ENCODE measurements at places on chromosomes 5 and 9.

DNA sequence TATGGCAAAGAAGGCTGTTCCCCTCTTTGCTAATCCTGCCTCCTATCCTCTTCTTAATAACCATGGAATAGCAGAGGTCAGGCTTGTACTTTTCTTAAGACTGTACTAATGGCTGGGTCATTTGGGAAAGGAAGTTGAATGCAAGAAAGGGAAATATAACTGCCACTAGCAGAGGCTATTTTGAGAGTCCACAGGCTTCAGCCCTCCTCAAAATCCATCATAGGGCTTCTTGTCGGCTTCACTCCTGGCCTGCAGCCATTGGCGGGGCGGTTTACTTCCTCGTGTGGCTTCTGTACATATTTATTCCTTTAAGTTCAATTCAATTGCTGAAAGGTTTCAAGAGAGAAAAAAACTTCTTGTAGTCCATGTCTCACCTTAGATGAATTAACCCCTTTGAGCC is 2.8 kb upstream of the PARP8 start:
- no peak for DNase-seq

GRCh38 chr9:69593301-69593700 is 78.9 kb downstream of the APBA1 start:
- no peak for DNase-seq

DNA sequence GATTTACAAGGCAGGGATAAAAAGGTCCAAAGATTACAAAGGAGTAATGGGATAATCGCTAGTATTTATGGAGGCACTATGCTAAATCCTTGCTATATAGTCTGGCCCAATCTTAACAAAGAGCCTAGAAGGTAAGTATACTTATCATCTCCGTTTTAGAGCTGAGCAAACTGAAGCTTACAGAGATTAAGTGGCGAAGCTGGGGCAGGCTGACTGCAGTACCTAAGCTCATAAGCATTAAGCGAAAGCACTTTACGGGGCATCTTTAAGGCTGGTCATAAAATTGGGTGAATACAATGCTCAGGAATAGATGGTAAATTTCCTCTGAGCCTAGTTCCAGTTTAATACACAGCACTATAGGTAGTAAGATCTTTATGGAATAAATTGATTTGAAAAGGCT is 30.0 kb upstream of the ZNF366 start:
- DNase-seq: no peak

DNA sequence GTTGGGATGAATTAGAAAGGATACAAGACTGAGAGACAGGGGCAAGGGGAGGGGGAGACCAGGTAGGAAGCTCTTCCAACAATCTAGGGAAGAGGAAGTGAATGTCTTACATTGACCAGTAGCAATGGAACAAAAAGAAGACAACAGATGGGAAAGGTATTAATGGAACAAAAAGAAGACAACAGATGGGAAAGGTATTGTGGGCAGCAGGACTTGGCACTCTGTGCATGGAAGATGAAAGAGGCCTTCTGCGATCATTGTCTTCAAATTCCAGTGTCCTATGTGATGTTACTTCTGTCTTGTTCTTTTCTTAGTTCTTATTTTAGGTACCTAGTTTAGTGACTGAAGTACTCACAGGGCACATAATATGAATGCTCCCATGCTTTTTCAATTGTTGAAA is 161.8 kb downstream of the PALM2AKAP2 start:
- DNase-seq: no peak

GRCh38 chr5:170885809-170886208 is 24.0 kb downstream of the RANBP17 start:
- no peak for DNase-seq

GRCh38 chr5:77015938-77016569 is 14.2 kb upstream of the AGGF1 start:
- DNase-seq: peak; percentile 31

DNA sequence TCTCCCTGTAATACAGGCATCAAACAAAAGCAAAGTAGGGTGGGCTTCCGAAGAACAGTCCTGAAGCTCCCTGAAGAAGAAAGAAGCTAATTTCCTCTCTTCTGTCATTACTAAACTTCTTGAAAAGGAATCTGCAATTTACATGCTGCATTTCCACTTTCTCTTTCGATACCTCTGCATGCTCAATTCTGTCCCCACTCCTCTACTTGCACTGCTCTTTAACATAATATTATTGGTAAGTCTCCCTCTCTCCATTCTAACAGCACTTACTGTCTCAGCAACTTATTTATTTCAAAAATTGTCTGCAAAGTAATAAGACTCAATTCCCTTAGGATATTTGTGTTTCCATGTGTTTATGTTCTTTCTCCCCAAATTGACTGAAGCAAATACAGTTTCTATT is 3.9 kb upstream of the PLPP1 start:
- DNase-seq: no peak

DNA sequence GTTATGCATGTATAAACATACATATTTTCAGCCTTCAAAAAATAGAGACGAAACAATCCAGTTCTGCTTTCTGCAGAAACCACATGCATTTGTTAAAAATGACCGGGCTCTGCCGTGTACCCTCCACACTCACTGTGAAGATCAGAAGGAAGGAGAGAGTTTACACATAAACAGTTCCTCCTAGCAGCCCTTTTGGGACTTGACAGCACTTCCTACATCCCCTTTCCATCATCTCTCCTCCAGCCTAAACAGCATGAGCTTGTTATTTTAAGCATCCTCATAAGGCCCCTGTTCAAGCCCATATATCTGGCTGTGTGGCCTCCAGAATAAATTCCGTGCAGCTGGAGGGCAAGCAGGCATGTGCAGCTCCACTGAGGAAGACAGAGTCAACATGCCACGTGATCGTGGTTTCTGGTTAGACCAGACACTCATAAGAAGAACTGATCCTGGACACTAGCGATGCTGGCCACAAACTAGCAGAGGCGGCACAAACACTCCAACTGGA is 42.2 kb downstream of the NIPAL4 start:
- DNase-seq: no peak

GRCh38 chr9:86713970-86714369 is 233.3 kb downstream of the GAS1 start:
- no peak for DNase-seq

- DNase-seq: no peak
Observed at GRCh38 chr5:133449181-133449580, 163.2 kb downstream of the FSTL4 start.

DNA sequence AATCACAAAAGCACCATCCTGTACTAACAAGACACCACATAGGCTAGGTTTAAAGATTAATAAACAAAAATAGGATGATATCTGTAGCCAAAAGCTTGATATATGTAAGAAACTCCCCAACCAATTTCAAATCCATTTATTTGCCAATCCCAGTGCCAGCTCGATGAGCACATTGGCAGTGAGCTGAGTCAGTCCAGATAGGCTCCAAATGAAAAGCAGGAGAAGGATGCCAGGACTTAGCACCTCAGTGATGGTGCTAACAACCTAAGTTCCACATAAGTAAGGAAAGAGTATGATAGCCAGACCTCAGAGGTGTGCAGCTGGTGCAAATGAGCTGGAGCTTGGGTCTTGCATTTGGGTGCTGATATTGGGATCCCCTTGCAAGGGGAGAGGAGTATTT is 158.1 kb downstream of the SIL1 start:
- DNase-seq: no peak

DNA sequence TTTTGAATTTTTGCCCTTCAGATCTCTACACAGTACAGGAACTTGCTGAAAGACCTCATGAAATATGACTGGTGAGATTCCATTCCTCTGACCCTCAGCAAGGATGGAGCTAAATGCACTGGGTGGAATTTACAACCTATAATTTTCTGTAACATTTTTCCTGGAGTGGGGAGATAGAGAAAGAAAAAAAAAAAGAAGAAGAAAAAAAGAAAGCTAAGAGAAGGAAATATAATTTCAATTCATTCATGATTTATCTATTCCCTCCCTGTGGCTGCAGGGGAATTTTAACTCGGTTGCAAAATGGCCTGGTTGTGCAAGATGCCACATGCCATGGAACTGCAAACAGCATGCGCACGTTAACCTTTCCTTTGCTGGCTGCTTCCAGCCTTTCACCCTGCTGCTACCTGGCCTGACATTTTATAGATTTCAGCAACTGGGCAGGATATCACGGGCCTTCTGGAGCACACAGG is 155.4 kb downstream of the FSTL4 start:
- DNase-seq: no peak

DNA sequence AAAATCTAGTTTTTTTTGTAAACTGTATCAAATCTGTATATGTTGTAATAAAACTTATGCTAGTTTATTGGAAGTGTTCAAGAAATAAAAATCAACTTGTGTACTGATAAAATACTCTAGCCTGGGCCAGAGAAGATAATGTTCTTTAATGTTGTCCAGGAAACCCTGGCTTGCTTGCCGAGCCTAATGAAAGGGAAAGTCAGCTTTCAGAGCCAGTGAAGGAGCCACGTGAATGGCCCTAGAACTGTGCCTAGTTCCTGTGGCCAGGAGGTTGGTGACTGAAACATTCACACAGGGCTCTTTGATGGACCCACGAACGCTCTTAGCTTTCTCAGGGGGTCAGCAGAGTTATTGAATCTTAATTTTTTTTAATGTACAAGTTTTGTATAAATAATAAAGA is 24.3 kb downstream of the HMGCR start:
- DNase-seq: no peak

DNA sequence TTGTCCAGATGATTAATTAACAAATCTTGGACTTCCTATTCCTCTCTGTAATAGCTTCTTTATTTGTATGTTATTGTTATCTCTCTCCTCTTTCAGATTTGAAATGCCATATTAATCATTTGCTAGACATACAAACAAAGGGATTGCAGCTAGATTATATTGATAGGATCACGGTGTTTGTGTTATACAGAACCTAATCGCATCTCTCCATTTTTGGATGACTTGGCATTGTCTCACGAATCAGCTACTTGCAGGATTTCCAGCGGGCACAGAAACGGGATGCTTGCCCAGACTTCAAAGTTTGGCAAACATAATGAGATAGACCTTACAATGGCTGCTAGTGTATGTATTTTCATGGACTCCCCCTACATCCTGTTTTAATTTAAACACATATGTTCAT is 368.1 kb downstream of the TLE4 start:
- DNase-seq: no peak

DNA sequence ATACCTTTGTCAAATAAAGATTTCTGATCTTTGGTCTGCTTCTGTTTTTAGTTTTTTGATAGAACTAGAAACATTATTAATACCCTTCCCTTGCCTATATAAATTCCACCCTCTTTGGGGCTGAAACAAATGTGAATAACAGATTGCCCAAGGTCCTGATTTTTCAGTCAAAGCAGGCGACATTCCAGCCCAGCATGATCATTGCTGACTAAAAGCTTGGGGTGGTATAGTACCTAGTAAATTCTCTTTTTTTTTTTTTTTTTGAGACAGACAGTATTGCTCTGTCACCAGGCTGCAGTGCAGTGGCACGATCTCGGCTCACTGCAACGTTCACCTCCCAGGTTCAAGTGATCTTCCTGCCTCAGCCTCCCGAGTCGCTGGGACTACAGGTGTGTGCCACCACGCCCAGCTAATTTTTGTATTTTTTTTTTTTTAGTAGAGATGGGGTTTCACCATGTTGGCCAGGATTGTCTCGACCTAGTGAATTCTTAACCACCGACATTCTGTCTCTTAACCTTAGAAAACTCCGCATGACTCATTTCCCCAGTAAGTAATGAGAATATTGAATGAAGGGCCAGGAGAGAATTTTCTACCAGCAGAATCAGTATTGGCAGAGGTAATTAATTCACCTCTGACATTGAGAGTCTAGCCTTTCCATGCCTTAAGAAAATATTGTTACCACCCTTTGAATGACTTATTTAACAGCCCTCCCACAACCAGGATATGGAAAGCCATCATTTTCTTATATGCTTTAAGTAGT is 226.4 kb downstream of the GNA14 start:
- no peak for DNase-seq

- no peak for DNase-seq
Observed at GRCh38 chr9:91348191-91348807, 13.4 kb downstream of the AUH start.

DNA sequence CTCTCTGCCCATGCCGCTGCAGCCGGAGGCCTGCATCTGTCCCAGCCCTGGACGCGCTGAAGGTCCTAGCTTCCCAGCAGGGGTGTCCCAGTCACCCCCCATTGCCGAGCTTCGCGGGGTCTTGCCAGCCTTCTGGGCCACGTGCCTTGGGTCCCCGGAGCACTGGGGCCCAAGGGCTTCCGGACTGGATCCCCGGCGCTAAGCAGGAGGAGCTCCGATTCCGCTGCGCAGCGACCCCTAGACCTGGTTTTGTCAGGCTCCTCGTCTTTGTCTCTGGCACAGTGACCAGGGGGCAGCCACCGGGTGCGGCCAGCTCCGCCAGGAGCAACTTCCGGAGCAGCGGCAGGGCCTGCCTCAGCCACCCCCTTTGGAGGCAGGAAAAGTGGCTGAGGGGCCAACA is 3.3 kb upstream of the IRX1 start:
- DNase-seq: no peak

DNA sequence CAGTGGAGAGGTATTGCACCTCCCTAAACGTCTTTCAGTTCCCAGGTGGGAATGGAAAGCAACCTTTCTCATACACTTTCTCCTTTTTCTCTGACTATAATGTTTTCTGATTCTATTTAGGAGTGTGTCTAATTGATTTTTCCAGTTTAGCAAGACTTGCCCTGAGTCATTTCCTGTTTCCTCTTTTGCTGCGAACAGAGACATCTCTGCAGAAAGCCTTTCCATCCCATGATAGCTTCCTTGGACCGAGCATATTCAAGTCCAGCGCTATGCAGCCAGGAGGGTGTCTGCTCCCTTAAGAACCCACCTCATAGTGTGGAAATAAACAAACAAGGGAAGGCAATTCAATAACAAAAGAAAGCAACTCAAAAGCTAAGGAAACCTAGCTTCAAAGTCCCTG is 60.0 kb upstream of the CDH6 start:
- no peak for DNase-seq

- no peak for DNase-seq
Observed at GRCh38 chr5:62309107-62309506, 3.1 kb downstream of the KIF2A start.

Measured in kidney epithelial cell (primary cell).